Activated CD8-positive, alpha-beta memory T cell treated with anti-CD3 and anti-CD28 coated beads for 4 hours (primary cell): ENCODE measurements at places on chromosomes 2 and 18.
A peak's percentile ranks its signal among the peaks of the same experiment; 100 is the strongest.

- DNase-seq, result no peak
Observed at GRCh38 chr2:240703417-240704341, 12.0 kb downstream of the AQP12A start.

DNA sequence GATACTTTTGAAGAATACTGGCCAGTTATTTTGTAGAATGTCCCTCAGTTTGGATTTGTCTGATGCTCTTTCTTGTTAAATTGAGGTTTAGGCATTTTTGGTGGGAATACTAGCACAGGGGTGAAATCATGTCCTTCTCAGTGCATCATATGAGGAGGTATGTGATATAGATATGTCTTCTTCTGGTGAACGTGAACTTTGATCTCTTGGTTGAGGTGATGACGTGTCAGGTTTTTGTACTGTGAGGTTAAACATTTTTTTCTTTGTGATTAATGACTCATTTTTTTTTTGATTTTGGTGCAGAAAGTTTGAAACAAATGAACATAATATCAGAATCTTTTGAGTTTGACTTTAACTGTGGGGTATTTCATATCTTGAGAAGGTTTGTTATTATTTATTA is 11.0 kb downstream of the ZNF407 start:
- DNase-seq, result no peak

GRCh38 chr18:63344263-63344662 is 22.7 kb downstream of the KDSR start:
- no peak for DNase-seq

GRCh38 chr2:142581491-142581890 is 296.0 kb upstream of the KYNU start:
- no peak for DNase-seq

DNA sequence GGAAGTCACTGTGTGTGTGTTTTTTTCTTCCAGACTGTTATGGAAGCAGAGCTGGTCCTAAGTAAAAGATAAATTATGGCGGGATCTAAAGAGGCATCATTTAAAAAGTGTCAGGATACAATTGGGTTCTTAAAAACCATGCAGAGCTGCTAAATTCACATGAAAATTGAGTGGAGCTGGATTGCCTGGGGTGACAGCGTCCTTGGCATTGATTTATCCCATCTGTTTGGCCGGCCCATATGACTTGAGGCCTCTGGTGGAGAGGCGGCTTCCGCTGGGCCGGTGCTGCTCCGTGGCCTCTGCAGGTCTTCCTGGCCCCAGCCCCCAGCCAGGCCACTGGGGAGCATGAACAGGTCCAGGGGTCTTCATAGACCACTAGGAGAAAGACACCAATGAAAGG is 165.5 kb downstream of the GLI2 start:
- no peak for DNase-seq

GRCh38 chr18:61435064-61435652 is 101.9 kb downstream of the CDH20 start:
- DNase-seq, result no peak

GRCh38 chr2:234335661-234336228 is 161.1 kb downstream of the ARL4C start:
- peak; percentile 15 for DNase-seq

GRCh38 chr2:20488201-20488641 is 41.3 kb downstream of the RHOB start:
- DNase-seq, result no peak

DNA sequence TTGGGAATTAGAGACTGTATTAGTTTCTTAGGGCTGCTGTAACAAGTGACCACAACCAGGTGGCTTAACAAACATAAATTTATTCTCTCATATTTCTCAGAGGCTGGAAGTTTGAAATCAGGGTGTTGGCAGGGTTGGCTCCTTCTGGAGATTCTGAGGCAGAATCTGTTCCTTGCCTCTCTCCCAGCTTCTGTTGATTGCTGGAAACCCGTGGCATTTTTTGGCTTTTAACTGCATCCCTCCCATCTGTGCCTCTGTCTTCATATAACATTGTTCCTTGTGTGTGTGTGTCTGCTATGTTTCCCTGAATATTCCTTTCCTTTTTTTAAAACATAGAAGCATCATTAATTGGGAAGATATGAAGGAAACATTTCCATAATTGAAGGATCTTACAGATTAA is 448.1 kb upstream of the DCC start:
- DNase-seq, result no peak

DNA sequence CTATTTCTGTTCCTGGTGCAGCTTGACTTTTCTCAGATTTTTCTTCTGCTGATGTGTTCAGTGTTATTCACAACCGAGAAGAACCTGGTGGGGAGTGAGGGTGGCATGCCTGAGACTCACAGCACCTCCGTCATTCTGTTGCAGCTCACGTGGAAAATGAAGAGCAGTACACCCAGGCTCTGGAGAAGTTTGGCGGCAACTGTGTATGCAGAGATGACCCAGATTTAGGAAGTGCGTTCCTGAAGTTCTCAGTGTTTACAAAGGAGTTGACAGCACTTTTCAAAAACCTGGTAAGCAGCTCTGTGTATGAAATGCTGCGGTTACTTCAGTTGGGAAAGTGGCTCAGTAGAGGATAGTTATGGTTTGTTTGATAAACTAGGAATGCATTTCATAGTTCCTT is 90.5 kb downstream of the ASAP2 start:
- DNase-seq, result no peak

- no peak for DNase-seq
Observed at GRCh38 chr18:74944676-74945075, 264.3 kb downstream of the PTGR3 start.

DNA sequence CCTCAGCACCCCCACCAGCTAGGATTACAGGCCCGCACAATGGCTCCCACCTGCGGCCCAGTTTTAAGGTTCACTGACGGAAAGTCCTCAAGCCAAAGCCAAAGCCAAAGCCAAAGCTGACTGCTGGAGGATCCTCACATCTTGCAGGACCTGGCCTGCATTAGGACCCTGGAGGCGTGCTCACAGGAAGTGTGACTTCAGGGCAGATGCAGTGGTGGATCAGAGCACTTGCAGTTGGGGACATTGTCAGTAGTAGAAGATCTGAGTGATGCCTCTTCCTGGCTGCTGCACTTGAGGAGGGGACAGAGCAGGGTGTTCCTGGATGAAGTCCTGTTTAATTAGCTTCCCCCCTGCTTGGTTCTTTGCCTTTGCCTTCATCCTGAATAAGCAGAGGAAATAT is 69.0 kb upstream of the ALPP start:
- no peak for DNase-seq

DNA sequence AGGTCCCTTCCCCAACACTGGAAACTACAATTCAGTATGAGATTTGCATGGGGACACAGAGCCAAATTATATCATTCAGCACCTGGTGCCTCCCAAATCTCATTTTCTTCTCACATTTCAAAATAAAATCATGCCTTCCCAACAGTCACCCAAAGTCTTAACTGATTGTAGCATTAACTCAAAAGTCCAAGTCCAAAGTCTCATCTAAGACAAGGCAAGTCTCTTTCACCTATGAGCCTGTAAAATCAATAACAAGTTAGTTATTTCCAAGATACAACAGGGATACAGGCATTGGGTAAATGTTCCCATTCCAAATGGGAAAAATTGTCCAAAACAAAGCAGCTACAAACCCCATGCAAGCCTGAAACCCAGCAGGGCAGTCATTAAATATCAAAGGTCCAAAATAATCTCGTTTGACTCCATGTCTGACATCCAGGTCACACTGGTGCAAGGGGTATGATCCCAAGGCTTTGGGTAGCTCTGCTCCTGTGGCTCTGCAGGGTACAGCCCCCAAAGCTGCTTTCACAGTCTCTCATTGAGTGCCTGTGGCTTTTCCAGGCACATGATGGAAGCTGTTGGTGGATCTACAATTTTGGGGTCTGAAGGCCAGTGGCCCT is 1370.1 kb upstream of the DDX18 start:
- DNase-seq, result no peak

DNA sequence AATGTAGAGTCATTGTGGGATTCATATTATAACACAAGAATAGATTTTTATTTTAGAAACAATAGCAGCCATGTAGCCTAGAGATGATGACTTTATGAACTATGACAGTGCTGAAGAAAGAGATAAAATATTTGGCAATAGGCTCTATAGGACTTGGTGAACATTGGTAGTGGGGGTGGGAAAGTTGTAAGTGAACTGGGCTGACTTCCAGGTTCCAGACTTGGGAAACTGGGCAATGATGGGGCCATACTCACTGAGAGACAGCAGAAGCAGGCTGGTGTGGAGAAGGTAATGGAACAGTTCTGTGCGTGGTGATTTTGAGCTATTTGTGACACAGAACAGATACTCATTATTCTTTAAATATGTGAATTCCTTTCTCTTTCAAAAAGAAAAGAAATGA is 470.3 kb upstream of the HNRNPA3 start:
- DNase-seq, result no peak

- DNase-seq, result no peak
Observed at GRCh38 chr18:3605954-3606443, 156.0 kb downstream of the TGIF1 start.

GRCh38 chr2:58939388-58939787 is 698.3 kb upstream of the FANCL start:
- DNase-seq, result no peak

DNA sequence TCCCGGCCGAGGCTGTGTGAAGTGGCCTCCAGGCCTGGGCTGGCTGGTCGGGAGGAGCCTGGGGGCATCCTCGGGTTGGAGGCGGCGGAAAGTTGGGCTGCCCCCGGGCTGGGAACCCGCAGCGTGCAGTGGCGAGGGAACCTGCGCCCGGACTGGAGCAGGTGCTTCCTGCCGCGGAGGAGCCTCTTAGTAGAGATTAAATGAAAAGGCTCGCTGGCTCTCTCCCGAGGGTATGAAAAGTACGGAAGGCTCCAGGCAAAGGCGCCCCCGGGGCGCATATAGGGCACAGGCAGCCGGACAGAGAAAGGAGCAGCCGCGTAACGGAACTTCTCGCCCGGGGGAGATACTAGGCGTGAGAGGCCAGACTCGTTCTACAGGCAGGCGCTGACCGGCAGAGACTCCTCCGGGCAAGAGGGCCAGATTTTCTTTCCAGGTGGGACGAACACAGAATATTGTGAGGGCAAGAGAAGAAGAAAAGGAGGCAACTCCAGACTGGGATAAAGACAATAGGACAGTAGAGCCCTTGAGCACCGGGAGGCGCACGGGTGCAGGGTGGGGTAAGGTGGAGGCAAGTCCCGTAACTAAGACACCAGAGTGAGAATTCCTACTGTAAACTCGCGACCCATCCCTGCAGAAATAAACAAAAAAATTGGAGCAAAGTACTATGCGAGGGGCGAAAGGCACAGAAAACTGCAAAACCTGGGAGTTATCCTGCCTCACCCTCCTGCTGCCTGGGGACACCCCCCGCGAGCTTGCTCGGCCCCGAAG is 816 bp downstream of the CDH2 start:
- DNase-seq, result no peak

- DNase-seq, result no peak
Observed at GRCh38 chr2:185181901-185182300, 556.7 kb upstream of the FSIP2 start.

DNA sequence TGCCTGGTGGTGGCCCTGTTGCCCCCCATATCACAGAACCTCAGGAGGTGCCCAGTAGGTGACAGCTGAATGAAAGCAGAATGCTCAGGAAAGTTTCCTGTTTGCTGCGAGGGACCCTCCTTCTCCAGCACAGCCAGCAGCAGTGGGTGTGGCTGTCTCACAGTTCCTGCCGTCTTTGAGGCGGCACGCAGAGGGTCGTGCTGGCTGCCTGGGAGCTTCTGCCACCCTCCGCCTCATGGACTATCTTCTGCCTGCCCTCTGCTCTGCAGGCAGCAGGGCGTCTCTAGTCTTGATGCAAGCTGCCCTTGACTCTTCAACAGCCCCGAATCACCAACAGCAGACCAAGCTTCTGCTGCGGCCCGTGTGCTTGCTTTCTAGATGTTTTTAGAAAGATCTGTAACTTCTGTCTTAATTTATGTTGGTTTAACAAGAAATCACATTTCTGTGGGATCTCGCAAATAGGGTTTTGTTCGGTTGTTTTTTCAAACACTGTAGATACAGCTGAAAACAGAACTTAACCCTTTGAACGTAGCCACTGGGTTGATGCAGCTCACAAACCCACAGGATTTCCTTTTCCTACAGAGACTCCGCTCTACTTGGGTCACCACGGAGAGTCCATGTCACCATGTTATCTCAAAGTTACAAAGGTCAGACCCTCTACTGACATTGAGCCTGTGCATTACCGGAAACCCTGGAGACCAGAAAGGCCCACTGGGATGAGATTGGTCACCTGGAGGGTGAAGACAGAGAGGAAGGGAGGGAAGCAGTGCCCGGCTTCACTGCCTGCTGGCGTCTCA is 144.9 kb downstream of the ACOXL start:
- DNase-seq, result no peak

DNA sequence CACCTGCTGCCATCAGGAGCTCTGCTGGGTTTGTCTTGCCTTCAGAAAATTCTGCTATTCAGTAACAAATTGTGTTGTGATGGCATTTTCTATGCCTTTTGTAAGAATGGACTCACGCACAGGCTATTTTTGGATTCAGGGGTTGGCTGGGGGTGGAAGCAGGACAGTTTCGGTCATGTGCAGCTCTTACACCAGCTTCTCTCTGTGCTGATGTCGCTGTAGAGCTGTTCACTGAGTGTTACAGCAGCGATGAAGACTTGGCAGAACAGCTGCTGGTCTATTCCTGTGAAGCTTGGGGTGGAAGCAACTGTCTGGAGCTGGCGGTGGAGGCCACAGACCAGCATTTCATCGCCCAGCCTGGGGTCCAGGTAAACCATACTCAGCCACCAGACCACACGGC is 49.2 kb downstream of the TRPM8 start:
- no peak for DNase-seq

GRCh38 chr2:188456114-188456909 is 164.6 kb downstream of the GULP1 start:
- no peak for DNase-seq

- DNase-seq, result no peak
Observed at GRCh38 chr18:66461344-66461743, 142.5 kb downstream of the CDH19 start.

DNA sequence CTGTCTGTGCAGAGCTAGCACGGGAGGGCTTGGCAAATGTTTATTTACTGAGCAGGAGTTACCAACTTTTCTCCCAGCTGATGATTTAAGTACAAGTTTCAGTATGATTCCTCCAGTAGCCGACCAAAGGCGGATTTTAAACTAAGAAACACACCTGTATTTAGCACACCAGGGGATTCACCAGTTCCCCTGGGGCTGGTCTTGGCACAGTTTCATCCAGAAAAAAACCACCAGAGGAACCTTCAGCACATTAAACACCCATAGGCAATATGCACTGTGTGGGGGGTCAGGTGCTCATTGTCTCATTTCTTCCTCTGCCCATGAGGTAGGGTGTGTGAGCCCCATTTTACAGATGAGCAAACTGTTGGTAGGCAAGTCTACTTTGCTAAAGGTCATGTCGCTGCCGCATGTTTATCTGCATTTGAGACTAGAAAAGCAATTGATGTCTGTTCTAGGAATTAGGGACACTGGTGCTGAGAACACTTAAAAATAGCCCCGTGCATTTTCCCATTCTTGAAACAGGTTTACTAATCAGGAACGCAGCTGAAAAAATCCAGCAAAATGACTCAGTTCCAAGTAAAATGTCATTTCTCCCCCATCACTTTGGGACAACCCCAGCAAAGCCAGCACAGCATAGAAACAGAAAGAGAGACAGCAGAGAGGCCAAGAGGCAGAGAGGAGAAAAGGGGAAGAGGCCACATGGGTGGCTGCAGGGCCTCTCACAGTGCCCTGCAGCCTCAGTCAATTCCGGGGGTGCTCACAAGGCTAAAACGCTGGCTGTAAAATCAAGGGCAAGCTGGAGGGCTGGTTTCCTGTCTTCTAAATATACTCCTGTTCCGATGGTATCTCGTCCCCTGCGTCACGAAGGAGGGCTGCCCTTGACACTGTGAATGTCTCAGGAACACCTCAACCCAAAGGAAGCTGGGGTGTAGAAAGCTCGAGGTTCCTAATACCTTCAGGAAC is 166.8 kb upstream of the ID2 start:
- DNase-seq, result peak; percentile 33
